ENCODE measurements at places on chromosomes 3 and 15.

GRCh38 chr3:124730941-124731297 is 667 bp downstream of the UMPS start:
- no peak for DNase-seq

- no peak for DNase-seq
Measured at GRCh38 chr15:90871139-90871715, 2.8 kb downstream of the FURIN start.

- no peak for DNase-seq
Measured at GRCh38 chr3:180749322-180749721, 70.0 kb upstream of the CCDC39 start.

- no peak for DNase-seq
Measured at GRCh38 chr3:31733234-31733667, 200.5 kb downstream of the STT3B start.

GRCh38 chr15:93049914-93050578 is 39.0 kb downstream of the RGMA start:
- DNase-seq: no peak

GRCh38 chr3:101027286-101027685 is 34.1 kb upstream of the ABI3BP start:
- no peak for DNase-seq

- no peak for DNase-seq
Measured at GRCh38 chr15:92400573-92400972, 6.9 kb downstream of the ST8SIA2 start.

DNA sequence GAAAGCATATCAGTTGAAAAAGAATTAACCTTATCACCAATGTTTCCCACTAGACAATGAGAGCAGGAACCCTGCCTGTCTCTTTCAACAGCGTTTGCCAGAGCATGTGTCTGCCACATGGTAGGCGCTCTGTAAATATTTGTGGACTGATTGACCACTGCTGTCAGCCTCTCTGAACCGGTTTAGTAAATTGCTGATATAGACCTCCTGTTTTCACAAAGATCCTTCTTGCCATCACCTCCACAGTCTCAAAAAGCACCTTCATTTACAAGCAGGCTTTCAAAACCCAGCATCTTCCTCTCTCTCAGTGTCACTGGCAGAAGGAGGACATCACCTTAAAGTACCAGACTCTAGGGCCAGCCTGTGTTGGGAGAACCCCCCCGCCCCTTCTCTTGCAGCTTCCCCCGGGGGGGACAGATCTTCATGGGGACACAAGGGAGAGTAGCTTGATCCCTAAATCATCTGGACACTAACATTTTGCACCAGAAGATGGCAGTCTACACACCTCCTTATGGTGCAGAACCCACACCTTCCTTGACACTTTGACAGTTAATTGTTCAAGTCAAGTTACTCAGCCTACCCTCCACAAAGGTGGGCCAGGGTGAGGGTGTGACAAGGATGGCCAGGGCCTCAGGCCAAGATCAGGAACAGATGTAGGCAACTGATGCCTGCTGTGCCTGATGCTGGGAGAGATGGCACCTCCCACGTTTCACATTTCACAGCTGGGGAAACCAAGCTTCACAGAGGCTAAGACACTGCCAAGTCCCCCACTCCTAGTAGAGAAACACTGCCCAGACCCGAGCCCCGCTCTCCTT is 37.8 kb upstream of the USP3 start:
- DNase-seq: no peak

GRCh38 chr3:153357436-153357835 is 195.4 kb downstream of the RAP2B start:
- no peak for DNase-seq

DNA sequence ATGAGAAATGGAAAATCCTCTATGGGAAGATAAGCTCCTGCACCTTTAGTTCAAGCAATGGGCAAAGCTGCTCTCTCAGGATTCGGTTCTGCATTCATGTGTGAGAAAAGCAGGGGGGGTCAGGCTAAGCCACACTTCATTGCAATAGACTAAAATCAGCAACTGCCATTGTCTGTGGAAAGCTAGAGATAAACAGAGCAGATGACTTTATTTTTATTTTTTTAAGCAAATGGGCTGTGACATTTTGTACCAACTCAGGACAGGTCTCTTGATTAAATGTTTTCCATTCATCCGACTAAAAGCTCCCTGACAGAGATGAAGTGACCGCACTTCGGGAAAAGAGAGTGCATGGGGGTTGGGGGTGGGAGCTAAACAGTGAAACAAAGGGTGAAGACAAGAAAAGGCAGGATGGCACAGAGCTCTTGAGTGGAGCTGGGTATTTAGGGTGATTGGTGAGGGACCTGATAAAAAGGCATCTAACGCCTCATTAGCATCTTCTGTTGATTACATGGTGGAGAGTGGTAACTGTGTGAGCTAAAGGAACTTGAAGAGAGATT is 987.4 kb downstream of the TUSC7 start:
- DNase-seq: no peak

DNA sequence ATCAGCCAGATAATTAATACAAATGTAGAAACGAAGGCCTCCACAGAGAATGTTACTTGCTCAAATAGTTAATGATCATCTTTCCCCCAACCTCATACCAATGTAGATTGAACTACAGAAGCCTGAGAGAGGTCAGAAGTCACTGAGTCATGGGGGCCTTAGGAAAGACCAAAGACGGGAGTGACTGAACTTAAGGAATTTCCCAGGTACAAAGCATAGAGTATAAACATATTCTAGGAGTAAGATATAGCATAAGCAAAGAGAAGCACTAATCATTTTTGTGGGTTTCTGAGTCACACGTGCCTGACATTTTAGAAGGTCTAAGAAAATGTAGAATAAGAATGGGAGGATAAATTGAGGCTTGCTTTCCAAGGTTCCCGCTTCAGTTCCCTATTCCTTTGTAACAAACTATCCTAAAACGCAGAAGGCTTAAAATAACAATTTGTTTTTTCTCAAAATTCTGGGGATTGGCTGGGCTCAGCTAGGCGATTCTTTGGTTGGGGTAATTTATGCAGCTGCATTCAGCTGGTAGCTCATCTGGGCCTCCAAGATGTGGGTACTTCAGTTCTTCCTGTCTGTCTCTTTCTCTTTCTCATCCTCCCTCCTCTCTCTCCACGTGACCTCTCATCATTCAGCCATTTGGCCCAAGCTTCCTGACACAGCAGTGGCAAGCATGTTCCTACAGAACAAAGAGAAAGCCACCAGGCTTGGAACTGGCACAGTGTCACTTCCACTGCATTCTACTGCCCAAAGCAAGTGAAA is 422.6 kb downstream of the FOXP1 start:
- no peak for DNase-seq

- no peak for DNase-seq
Measured at GRCh38 chr3:17491601-17492000, 250.8 kb downstream of the TBC1D5 start.

- no peak for DNase-seq
Measured at GRCh38 chr3:40178012-40178594, 131.4 kb upstream of the EIF1B start.

DNA sequence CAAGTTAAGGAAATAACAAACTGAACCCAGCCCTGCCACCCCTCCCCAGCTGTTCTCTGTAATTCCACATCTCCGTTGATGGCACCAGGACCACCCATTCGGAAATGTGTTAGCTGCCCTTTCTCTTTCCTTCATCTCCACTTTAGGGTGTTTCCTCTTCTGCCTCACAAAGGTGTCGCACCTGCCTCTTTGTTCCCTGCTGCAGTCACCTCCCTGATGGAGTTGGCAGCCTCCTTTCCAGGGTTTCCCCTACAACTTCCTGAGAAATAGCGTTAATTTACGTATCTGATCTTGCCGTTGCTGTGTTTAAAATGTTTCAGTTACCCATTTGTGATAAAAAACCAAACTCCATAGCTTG is 57.3 kb downstream of the GPR171 start:
- DNase-seq: no peak

GRCh38 chr3:174125267-174125824 is 727.8 kb downstream of the NLGN1 start:
- DNase-seq: peak; percentile 6

DNA sequence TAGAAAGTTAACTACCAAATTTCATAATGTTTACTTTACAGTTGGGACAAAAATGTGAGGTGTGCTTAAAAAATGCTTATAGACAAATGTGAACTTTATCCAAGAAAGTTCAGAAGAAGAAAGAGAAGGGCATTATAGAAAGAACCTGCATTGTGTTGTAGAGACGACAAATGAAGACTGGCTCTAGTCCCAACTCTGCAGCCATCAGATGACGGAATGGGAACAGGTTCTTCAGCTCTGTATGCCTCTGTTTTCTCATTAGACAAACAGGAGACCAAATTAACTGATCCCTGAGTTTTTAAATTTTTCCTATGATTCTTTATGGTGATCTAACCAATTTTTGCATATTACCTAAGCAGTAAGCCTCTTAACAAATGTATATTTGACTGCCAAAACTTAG is 49.2 kb downstream of the PDZRN3 start:
- DNase-seq: no peak

DNA sequence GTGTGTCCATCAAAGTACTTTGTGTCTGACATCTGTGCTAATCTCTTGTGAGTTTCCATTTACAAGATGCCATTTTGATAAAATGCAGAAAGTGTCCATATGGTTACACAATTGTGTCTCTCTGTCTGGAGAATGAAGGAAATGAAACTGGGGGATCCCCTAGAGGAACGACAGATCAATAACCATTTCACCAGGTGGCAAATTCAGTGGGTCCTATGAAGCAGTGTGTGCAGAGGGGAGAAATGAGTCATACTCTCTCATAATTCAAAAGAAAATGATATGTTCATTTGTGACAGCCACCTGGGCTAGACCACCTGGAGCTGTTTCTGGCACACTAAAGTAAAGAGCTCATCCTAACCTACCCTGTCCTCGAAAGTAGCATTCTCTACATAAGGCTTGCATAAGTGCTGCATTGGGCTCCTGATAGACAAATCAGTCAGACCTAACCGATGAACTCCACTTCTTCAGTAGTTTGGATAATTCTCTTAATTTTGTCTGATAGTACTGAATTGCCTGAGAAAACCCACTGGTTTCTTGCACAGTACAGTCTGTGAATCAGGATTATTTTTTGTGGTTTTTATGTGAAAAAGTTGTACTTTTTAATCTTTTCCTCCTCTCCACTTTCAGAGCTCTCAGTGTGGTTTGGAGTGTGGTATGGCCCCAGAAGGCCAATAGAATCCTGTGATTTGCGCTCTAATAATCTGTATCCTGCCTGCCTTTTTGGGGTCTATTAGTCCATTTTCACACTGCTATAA is 10.3 kb upstream of the CD47 start:
- no peak for DNase-seq

DNA sequence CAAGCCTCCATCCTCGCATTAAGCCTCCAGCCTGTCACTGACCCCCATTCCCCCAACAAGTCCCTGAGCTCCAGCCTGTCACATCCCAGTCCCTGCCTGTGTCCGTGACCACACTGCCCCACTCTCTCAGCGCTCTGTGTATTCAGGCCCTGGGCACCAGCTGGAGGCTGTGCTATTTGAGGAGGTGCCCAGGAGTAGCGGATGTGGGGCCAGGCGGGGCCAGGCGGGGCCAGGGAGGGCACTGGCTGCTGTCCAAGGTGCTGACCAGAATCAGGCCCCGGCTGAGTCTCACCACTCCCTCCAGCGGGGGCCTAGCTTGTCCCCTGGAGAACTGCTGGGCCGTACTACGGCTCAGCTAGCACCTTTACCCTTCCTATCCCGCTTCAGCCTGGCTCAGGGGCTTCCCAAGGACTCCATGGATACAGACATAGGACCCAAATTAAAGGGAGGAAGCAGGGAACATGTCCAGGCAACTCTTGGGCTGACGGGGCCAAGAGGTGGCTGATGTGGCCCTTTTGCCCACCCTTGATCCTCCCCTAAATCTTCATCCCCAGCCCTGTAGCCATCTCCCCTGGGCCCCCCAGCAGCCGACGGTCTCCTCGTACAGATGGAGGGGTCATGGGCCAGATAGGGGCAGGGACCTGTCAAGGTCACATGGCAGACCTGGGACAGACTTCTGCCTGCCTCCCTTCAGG is 1.1 kb downstream of the HHATL start:
- DNase-seq: no peak

GRCh38 chr15:55279746-55280351 is 9.8 kb downstream of the RAB27A start:
- DNase-seq: no peak

DNA sequence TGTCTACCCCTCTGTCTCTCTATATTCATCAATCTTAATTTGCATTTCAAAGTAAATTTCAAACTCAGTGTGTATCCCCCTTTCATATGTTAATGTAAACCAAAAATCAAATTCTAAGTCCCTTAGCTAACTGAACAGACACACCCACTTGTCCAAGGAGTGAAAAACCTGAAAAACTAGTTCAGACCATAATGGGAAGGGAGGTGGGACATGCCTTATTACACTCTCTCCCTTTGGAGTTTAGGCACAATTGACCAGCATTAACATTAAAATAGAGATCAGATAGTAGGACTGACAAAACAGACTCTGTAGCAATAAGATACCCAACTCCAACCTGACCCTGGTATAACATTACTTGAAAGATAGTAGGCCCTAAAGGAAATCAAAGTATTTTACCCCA is 247.7 kb upstream of the GADL1 start:
- no peak for DNase-seq

DNA sequence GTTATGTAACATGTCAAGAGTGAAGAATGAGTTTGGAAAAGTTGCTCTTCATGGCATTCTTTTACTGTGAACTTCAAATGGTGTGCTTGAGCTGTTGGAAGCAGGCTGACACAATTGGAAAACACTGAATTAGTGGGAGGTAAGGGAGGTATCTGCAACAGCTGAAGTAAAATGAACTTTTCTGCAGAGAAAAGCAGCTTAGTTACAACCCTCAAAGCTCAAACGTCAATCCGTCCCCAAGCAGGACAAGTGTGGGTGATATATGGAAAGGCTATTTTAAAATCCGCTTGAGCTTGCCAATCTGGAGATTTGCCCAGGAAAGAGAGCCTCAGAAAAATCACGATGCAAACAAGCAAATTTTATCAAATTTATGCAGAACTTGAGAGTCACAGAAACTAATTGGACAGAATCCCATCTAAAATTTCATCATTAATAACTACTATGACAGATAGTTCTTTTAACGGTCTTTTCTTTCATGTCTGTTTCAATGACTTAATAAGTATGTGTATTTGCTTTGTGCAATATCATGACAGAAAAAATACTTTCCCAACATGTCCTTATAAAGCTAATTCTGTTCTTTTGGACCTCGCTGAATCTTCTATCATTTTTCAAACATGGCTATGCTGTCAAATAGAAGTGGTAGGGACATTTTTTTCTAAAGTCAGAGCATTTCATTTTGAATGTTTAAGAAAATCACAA is 266.6 kb upstream of the SLITRK3 start:
- no peak for DNase-seq

- DNase-seq: no peak
Measured at GRCh38 chr15:60477916-60478565, 901 bp downstream of the ICE2 start.

DNA sequence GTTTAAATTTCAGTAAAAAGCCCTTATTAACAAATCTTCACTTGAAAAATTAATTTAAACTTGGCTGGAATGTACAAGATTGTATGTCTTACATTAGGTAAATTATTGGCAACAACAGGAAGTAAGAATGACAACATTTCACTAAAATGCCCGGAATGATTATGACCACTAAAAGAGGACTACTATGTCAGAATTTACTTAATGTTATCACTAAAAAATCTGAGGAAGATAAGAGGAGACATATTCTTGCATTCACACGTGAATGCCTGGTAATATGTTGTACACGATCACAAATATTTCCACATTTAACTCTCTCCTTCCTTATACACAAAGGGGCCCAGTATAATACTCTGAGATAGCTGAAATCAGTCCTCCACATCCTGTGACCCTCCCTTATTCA is 29.7 kb downstream of the VGLL3 start:
- no peak for DNase-seq

GRCh38 chr3:120274739-120275167 is 10.3 kb downstream of the GPR156 start:
- no peak for DNase-seq
